Left ventricle myocardium inferior (tissue), 1 donor: ENCODE measurements at places on chromosomes 13 and 19.

- no peak overlapping the region for H3K4me3 ChIP-seq
- no peaks in the 10 kb centered on the region for H3K4me1 ChIP-seq
- no peak overlapping the region for H3K27ac ChIP-seq
- H3K27me3 ChIP-seq, result no peaks in the 10 kb centered on the region
Measured at GRCh38 chr13:95075506-95075905, 225.7 kb downstream of the ABCC4 start.

GRCh38 chr19:5192568-5192967, 148.0 kb downstream of the PTPRS start:
- H3K36me3 ChIP-seq, result no peaks in the 10 kb centered on the region
- no peak overlapping the region for H3K4me3 ChIP-seq
- H3K27me3 ChIP-seq, result no peaks in the 10 kb centered on the region
- H3K4me1 ChIP-seq, result no peaks in the 10 kb centered on the region
- no peak for DNase-seq

GRCh38 chr13:106376401-106377112, 158.9 kb downstream of the EFNB2 start:
- no peaks in the 10 kb centered on the region for H3K27me3 ChIP-seq
- DNase-seq, result no peak
- no peak overlapping the region for H3K4me3 ChIP-seq
- H3K4me1 ChIP-seq, result no peaks in the 10 kb centered on the region

- H3K27me3 ChIP-seq, result no peaks in the 10 kb centered on the region
- no peaks in the 10 kb centered on the region for H3K36me3 ChIP-seq
- no peak overlapping the region for H3K27ac ChIP-seq
- no peak for DNase-seq
- H3K4me1 ChIP-seq, result peaks cover 12% of the 10 kb centered on the region
Measured at GRCh38 chr13:109151255-109151654, 521.8 kb downstream of the MYO16 start.

GRCh38 chr13:90272356-90272755, 1075.1 kb upstream of the MIR17HG start:
- H3K27me3 ChIP-seq, result no peaks in the 10 kb centered on the region
- H3K27ac ChIP-seq, result no peak overlapping the region
- peaks cover 13% of the 10 kb centered on the region for H3K4me1 ChIP-seq
- DNase-seq, result no peak
- H3K36me3 ChIP-seq, result no peaks in the 10 kb centered on the region

DNA sequence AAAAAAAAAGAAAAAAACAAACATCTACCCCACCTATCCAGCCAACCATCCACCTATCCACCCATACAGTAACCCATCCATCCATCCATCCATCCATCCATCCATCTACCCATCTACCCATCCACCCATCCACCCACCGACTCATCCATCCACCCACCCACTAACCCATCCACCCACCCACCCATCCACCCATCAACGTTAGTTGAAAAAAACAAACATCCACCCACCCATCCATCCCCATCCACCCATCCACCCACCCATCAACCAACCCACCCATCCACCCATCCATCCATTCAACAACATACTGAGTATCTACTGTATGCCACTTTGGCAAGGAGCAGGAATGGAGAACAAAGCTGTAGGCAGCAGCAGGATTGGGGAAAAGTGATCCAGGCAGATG, 6.1 kb upstream of the AP3D1 start:
- H3K36me3 ChIP-seq, result no peaks in the 10 kb centered on the region
- H3K27ac ChIP-seq, result no peak overlapping the region
- no peak for DNase-seq
- no peaks in the 10 kb centered on the region for H3K4me1 ChIP-seq

GRCh38 chr19:5694167-5694955, 4.3 kb downstream of the RPL36 start:
- no peak overlapping the region for H3K27ac ChIP-seq
- H3K4me3 ChIP-seq, result no peak overlapping the region
- H3K27me3 ChIP-seq, result no peaks in the 10 kb centered on the region
- H3K4me1 ChIP-seq, result peaks cover 36% of the 10 kb centered on the region
- H3K36me3 ChIP-seq, result peaks cover 76% of the 10 kb centered on the region

- DNase-seq, result no peak
- no peak overlapping the region for H3K4me3 ChIP-seq
- no peaks in the 10 kb centered on the region for H3K4me1 ChIP-seq
- no peaks in the 10 kb centered on the region for H3K36me3 ChIP-seq
Measured at GRCh38 chr13:84430446-84430845, 548.2 kb upstream of the SLITRK1 start.

GRCh38 chr19:46355234-46356148, 8.6 kb downstream of the PPP5C start:
- peaks cover 41% of the 10 kb centered on the region for H3K36me3 ChIP-seq
- peak overlapping the region; percentile 56 for H3K27ac ChIP-seq
- H3K4me3 ChIP-seq, result no peak overlapping the region
